Inflammatory macrophage (primary cell): ENCODE measurements at places on chromosomes 4 and X.

- DNase-seq: peak; percentile 51
Measured at GRCh38 chrX:71532078-71532752, 689 bp upstream of the OGT start.

- DNase-seq: no peak
Measured at GRCh38 chrX:119647552-119648420, 41.6 kb upstream of the NKRF start.

DNA sequence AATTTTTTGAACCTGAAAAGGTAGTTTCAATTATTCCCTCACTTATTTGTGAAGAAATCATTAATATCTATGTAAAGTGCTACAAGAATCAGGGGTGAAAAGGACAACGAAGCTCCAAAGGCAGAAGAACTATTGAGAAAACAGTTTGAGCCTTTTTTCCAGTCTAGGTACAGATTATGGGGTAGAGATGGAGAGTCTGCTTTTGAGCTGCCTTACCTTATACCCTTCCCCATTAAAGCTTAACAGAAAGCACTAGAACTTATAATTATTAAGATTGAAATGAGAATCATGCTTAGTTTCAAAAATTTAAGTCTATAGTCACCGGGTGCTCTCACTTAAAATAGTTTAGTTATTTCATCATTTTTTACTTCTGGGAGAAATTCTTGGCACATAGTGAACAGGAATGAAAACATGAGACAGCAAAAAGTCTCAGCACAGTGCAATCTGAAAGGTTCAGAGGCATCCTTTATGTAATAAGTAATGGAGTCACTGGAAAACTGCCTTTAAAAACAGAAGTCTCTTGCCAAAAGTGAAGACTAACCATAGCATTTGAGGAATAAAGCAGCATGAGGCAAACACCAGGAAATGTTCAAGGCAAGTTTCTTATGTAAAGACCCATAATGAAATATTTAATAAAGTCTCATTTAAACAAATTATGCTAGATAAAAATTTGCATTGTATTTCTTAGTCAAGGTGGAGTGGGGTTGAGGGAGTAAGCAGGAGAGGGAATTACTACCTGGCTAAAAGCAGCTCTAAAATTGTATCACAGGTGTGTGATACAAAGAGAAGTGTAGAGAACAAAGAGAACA, 5.1 kb upstream of the DCLK2 start:
- DNase-seq: peak; percentile 74

DNA sequence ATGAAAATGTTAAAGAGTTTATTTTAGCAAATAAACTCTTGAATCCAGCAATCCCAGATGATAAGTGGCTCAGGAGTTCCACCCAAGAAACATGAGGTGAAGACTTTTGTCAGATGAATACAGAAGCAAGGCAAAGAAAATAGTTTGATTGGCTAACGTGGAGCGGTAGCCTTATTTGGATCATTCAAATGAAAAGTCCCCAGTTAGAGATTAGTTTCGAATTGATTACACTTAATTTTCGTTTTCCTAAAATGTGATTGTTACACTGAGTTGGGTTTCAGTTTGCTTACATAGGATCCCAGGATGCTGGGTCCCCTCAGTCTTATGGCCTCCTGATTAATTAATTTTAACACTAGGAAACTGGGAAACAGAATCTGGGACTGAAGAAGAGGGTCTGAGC, 76.4 kb upstream of the RPA4 start:
- no peak for DNase-seq

- DNase-seq: no peak
Measured at GRCh38 chrX:124829930-124830329, 483.6 kb downstream of the SH2D1A start.

DNA sequence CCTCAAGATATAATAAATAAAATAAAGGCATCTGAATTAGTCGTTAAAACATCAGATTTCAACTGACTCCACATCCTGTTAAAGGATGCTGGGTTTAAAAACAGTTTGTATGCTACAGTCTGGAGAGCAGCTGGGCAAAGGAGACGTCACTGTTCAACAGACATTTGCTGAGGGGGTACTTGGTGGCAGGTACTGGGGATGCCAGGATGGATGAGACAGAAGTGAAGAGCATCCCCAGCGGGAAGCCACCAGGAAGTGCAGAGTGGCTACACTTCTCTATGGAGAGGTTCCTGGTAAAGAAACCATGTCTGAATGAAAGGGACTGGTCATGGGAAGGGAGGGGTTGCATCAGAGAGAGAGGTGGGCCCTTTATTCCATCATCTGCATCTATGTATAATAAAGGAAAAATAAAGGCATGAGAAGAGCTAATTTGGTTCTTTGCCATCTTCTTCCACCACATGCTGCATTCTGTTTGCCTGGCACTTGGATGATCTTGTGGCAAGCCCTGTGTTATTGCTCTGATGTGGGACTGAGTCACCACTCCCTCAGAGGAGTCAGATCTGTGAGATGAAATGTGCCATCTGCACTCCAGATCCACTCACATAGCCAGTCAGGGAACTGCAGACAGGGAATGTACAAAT, 145.0 kb downstream of the SOWAHB start:
- no peak for DNase-seq

DNA sequence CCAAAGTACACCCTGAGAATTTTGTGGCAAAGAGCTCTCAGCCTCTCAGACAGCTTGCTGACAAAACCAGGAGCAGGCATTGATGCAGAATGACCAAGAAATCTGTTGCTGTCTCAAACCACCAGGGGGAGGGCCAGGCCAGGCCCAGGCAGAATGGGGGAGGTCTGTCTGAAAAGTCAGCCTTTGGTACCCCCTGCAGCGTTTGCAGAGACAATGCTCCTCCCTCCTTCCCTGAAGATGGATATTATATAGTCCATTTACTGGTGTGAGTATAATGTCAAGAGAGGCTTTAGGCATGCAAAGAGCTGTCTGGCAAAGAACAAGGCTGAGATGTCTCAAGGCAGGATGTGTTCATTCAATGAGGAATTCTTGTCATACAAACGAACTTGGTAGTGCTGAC, 52.9 kb upstream of the TRPC5OS start:
- no peak for DNase-seq
